AG08396 (cell line): ENCODE measurements at places on chromosomes 13 and 19.

DNA sequence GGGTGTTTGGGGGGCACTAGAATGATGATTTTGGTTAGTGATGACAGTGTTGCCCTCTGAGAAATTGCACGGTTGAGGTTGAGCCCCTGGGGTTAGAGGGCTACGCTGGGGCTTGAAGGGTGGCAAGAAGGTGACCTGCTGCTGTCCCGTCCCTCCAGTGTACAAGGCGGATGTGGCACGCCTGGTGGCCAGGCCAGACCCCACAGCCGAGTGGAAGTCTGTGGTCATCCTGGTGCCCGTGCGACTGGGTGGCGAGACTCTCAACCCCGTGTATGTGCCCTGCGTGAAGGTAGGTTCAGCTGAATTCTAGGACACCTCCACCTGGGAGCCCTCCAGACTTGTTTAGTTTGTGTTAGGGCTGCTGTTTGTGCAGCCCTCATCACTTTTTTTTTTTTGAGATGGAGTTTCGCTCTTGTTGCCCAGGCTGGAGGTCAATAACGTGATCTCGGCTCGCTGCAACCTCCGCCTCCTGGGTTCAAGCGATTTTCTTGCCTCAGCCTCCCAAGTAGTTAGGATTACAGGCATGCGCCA, 5.1 kb downstream of the ATG4D start:
- DNase-seq = no peak

- peak; percentile 79 for DNase-seq
Measured at GRCh38 chr19:5934774-5935472, 20.9 kb downstream of the CAPS start.

GRCh38 chr13:36445278-36445677, 13.0 kb downstream of the CCNA1 start:
- no peak for DNase-seq

- peak; percentile 50 for DNase-seq
Measured at GRCh38 chr19:54517483-54517882, 14.9 kb downstream of the LAIR2 start.

DNA sequence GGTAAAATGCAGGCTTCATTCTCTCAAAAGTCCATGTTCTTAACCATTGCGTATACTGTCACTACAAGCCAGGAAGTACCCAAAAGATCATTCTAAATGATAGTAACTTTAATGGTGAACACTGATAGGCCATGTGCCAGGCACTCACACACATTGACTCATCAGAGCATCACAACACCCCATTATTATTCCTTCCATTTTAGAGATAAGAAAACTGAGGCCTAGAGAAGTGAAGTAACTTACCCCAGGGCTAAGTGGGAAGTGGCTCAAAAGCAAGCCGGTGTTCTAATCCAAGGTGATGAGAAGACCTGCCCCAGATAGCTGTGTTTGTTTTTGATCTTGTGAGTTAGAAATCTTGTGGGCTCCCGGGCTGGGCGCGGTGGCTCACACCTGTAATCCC, 1.4 kb upstream of the PHLDB3 start:
- no peak for DNase-seq

- no peak for DNase-seq
Measured at GRCh38 chr19:15476325-15476724, 3.0 kb downstream of the PGLYRP2 start.

GRCh38 chr19:47353307-47353712, 4.2 kb downstream of the DHX34 start:
- no peak for DNase-seq

DNA sequence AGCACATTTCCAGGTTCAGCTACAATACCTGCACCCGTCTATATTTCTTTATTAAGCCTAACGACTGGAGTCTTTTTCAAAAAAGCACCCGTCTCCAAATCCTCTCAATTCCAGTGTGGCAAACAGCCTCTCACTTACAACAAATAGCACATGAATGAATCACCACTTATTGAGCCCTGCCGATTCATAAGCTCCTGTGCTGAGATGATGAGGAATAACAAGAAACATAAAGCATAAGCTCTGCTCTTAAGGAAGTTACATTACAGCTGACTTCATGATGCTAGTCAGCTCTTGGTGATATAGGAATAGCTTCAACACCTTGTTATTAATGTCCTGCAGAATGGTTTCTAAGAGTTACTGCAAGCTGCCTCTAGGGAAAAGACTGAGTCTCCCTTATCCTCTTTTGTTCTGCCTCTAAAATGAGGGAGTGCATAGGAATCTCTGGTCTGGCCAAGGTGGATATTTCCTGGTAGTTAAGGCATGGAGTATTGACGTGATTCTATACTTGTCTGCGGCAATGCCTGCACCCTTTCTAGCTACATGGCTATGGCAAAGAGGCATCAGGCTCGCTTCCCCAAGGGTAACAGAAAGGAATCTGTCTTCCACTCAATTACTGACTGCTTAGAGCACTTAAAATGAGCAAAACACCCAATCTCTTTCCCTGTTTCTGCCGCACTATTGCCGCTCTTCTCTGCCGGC, 195.7 kb downstream of the KLF12 start:
- peak; percentile 58 for DNase-seq

GRCh38 chr13:35716186-35716585, 239.7 kb upstream of the MAB21L1 start:
- DNase-seq = no peak

DNA sequence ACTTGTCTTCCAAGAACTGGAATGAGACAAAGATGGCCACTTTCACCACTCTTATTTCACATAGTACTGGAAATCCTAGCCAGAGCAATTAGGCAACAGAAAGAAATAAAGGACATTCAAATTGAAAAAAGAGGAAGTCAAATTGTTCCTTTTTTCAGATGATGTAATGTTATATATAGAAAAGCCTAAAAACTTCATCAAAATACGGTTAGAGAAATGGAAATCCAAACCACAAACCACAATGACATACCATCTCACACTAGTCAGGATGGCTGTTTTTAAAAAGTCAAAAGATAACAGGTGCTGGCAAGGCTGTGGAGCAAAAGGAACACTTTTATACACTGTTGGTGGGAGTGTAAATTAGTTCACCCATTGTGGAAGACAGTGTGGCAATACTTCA, 113.3 kb upstream of the SPRY2 start:
- DNase-seq = no peak

DNA sequence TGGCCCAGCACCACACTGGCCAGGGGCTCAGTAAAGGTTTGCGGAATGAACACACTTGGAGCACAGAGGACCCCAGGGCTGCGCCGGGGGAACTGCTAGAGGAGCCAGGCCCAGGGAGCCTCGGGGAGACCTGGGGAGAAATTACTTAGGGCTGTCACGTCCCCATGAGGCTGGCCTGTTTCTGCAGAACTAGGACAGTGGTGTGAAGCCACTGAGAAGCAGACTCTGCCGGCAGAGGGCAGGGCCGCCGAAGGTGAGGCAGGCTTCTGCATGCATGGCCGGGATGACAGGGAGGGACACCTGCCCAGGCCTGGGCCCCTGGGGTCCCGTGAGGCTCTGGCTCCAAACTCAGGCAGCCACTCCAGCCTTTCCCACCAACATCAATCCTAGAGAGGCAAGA, 26.4 kb downstream of the ELAVL1 start:
- DNase-seq = no peak

GRCh38 chr19:29467824-29468401, 57.9 kb upstream of the VSTM2B start:
- peak; percentile 16 for DNase-seq

GRCh38 chr13:110345266-110345665, 38.2 kb downstream of the COL4A2 start:
- no peak for DNase-seq

DNA sequence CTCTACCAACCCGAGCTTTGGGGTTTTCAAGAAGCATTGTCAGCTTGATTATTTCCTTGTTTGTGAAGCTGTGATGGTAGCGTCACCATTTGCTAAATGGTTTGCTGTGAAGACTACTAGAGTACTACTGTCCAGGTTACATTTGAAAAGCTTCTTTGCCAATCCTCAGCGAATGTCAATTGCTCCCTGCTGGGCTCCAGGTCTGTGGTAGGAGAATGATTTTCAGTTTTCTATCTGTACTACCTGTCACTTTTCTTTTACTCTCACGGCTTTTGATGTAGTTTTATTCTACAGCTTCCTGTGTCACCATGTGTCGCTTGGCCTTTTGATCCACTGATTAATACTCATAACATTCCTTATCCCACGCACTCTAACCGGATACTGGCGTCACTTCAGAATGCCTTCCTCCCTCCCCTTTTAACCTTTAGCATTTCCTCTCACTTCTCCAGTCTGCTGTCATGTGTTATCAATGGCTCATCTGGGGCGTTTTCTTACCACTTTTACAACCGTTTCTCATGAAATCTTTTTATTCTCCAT, 7.5 kb upstream of the GPR183 start:
- DNase-seq = no peak

GRCh38 chr13:59680429-59681024, 483.2 kb downstream of the DIAPH3 start:
- DNase-seq = no peak

DNA sequence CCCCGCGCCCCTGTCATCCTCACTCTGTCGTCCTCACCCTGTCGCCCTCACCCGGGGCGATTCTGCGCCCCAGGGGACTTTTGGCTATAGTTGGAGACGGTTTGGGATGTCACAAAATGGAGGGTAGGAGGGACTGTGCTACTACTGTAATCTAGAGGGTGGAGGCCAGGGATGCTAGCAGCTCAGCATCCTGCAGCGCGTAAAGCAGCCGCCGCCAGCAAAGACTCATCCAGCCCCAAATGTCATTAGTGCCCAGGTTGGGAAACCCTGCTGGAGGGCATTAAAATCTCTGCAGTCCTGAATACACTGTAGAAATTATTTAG, 362 bp downstream of the ZNF557 start:
- no peak for DNase-seq

DNA sequence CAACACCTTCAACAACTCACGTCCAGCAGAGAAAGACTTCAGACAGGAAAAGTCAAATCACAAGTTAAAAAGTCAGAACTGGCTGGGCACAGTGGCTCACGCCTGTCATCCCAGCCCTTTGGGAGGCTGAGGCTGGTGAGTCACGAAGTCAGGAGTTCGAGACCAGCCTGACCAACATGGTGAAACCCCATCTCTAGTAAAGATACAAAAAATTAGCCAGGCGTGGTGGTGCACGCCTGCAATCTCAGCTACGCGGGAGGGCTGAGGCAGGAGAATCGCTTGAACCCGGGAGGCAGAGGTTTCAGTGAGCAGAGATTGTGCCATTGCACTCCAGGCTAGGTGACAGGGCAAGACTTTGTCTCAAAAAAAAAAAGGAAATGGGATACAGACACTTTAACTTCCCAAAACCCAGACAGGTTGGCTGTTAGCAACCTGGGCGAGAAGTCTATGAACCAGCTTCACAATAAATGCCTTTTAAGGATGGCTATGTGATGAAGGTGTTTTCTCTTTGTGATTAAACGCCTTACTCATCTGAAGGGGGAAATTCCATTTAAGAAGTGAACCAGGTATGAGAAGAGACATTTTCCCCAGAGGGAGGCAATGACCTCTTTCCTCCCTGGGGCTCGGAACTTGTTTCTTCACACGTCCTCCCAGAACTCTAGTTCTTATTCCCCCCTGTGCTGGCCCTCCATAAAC, 80.4 kb downstream of the INSR start:
- no peak for DNase-seq

DNA sequence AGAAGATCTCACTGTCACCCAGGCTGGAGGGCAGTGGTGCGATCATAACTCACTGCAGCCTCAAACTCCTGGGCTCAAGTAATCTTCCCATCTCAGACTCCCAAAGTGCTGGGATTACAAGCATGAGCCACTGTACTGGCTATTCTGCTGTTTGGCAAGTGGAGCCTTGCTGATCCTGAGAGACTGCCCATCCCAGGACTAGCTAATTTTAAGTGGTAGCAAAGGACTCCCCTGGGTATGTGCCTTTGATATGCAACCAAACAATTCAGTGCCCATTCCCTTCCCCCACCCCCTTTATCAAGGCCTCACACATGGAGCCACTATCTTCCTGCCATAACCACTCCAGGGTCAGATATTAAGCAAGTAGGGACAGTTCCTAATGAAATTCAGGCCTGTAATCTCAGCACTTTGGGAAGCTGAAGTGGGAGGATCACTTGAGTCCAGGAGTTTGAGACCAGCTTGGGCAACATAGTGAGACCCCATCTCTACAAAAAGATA, 17.0 kb upstream of the ZNF460 start:
- no peak for DNase-seq

- no peak for DNase-seq
Measured at GRCh38 chr13:51740698-51741097, 63.3 kb downstream of the DHRS12 start.

- DNase-seq = no peak
Measured at GRCh38 chr13:103395139-103395538, 328.9 kb upstream of the SLC10A2 start.

- no peak for DNase-seq
Measured at GRCh38 chr19:47531640-47532387, 17.0 kb upstream of the NAPA start.

DNA sequence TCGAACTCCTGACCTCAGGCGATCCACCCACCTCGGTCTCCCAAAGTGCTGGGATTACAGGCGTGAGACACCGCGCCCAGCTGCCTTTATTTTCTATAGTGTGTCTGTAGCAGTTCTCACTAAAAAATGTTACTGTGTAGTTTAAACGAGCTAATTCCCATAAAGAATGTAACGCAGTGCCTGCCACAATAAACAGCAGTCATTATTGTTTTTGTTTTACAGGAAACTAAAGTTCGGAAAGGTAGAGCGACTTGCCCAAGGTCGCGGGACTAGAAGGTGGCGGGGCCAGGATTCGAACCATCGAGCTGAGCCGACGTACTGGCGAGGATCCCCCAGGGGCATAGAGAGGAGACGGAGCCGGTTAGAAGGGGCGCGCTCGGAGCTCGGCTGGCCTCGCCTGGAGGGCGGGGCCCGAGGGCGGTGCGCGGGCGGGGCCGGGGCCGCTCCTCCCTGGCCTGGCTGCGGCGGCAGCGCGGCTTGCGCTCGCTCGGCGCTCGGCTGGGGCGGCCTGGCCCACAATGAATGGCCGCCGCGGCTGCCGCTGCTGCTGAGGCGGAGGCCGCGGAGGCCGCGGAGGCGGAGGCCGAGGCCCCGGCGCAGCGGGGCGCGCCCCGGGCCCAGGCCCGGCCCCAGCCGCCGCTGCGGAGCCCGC, at the start of gene NACC1:
Gene NACC1, plus strand, starts transcription at position 493 of the 652 bp plus-strand sequence. CDS start 16,944 bp downstream, outside the sequence.
- peak; percentile 98 for DNase-seq

DNA sequence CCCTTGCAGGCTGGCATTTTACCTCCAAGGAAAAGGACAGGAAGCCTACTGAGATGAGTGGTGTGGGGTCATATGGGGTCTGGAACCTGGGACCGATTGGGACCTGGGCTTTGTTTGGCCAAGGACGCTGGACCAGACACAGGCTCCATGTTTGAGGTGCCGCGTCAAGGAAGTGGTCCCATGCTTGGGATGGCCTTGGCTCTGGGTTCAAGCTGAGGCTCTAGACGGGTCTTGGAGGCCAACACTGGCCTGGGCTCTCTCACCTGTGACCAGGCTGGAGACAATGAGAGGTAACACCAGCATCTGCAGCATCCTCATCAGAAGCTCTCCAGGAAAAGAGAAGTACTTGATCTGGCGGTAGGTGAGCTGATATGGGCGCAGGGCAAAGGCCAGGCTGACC, 8.2 kb downstream of the SLC1A6 start:
- DNase-seq = no peak

DNA sequence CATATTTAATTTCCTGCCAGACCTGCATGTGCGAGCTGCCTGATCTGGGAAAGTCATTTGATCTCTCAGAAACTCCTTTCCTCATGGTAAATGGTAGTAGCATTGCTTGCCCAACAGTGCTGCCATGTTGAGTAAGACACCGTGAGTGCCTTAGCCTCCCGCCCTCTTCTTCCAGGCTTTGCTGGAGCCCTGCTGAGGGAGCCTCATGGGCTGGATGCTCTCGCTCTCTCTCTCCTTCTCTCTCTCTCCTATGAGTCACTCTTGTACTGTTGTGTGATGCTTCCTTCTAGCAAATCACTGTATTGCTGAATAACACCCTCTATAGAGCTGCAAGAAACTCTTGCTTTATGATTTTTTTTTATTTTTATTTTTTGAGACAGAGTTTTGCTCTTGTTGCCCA, 365.5 kb downstream of the UQCRFS1 start:
- no peak for DNase-seq

GRCh38 chr13:41268764-41269163, 5.4 kb upstream of the MTRF1 start:
- no peak for DNase-seq
